Panc1 (cell line): ENCODE measurements at places on chromosomes 4 and X.

DNA sequence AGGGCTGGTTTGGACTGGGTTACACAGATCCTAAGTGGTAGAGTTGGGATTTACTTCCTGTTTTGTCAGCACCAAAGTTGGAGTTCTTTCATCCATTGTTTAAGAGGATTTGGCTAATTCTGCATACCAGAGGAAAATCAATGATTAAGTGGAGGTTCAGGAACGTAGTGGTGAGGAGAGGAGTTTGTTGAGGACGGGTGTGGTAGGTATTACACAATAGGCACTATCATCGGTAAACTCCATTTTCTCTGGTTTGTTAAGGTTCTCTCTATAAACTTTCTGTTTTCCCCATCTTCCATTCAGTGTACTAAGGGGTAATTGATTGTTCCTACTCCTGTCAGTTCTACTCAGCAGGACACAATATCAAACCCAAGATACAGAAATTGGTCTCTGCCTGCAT is 107.5 kb upstream of the VCX2 start:
- no peak for DNase-seq

DNA sequence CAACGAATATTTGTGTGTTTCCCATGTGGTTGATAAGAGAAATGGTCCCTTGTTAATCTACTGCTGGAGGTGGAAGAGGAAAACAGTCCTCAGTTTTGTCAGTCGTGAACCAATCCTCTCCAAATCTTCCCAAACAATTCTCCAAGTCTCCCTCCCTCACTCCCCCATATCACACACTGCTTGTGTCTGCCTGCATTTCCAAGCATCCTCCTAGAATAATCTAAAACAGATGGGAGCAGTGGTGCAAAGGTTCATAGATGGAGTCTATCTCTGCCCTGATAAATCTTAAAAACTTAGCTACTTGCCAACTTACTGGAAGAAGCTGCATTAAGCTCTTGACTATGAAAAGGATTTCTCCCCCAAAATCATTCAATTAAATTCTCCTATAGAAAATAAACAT is 43.7 kb upstream of the SH3KBP1 start:
- no peak for DNase-seq

- no peak for DNase-seq
These were observed 66.9 kb upstream of the WDR1 start for GRCh38 chr4:10183462-10183861.

- DNase-seq, result no peak
These were observed 876.3 kb downstream of the C4orf33 start for GRCh38 chr4:129972257-129972656.

DNA sequence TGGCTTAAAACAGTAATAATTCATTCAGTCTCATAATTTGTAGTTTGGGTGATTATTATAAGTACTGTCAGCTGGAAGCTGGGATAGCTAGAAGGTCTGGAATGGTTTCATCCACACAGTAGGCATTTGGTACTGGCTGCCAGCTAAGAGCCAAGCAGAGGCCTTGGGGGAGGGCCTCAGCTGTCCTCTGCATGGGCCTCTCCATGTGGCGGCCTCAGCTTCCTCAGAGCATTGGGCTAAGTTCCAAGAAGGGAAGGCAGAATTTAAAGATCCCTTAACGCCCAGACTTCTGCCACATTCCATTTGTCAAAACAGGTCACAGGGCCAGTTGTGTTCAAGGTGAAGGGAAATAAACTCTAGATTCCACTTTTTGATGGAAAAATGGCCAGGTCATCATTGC is 93.3 kb downstream of the NEUROG2 start:
- no peak for DNase-seq
